Fibroblast of mammary gland (primary cell): ENCODE measurements at places on chromosomes 13 and 19.

DNA sequence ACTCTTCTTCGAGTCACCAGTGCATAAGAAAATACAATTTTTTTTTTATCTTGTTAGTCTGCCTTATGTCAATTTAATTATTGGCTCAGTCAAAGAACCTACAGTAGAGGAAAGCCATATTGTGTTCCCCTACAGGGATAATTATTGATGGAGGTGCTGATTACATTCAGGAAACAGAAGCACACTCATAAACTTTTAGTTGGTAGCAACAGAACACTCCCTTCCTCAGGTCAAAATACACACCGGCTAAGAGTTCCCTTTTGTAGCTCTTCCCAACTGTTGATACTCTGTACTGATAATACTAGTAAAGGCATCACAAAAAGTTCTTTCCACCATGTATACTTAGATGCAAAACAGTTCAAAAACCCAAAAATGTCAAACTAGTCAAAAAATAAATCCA, 18.4 kb downstream of the FOXO1 start:
- DNase-seq = no peak

DNA sequence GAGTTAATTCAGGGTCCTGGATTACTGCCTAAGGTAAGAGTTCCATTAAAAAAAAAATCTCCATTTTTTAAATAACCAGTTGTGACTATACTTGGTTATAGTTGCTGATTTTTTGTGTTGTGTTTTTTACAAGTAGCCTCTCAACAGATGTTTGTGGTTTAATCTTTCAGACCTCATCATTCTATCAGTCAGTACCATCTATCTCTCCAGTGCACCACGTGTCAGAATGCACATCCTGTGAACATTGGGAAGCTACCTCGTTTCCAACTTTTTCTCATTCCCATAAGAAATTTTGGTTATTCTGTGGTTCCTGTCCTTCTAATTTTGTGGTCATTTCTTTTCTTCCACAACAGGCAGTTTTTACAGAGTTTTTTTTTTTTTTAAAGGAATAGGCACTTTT, 39.2 kb downstream of the WDFY2 start:
- DNase-seq = peak; percentile 73

GRCh38 chr13:86974995-86975328, 696.2 kb upstream of the SLITRK5 start:
- DNase-seq = no peak

DNA sequence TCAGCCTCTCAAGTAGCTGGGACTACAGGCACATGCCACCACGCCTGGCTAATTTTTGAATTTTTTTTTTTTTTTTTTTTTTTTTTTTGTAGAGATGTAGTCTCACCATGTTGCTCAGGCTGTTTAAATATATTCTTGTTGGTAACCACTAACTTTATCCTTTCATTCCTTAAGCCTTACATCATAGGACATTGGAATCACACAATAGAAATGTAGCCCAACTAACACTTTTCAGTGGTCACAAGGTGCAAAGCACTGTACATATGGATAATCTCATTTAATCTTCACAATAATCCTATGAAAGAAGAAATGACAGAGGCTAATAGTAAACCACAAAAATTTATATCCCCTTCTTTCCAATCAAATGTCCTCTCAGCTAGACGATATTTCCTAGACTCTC, 417.8 kb upstream of the DACH1 start:
- no peak for DNase-seq

GRCh38 chr13:59879281-59879680, 284.4 kb downstream of the DIAPH3 start:
- DNase-seq = no peak

DNA sequence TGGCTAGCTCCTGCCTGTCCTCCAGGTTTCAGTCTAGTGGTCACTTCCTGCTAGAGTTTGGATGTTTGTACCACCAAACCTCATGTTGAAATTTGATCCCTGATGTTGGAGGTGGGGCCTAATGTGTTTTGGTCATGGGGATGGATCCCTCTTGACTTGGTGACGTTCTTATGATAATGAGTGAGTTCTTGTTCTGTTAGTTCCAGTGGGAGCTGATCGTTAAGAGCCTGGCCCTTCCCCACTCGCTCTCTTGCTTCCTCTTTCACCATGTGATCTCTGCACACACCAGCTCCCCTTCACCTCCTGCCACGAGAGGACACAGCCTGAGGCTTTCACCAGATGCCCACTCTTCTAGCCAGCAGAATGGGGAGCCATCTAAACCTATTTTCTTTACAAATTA, 86.8 kb upstream of the SCEL start:
- DNase-seq = no peak

- DNase-seq = peak; percentile 49
These were observed 1.0 kb upstream of the CRYL1 start for GRCh38 chr13:20526664-20527063.

DNA sequence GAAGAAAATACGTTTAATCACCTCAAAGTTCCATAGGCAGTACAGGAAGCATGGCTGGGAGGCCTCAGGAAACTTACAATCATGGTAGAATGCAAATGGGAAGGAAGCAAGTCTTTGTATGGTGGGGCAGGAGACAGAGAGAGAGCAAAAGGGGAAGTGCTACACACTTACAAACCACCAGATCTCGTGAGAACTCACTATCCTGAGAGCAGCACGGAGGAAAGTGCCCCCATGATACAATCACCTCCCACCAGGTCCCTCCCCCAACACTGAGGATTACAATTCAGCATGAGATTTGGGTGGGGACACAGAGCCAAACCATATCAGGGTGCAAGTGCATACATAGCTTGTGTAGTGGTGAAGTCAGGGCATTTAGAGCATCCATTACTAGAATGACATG, 92.3 kb upstream of the ANKRD10 start:
- no peak for DNase-seq

- DNase-seq = no peak
These were observed 78.8 kb downstream of the SOX1 start for GRCh38 chr13:112145551-112146360.

DNA sequence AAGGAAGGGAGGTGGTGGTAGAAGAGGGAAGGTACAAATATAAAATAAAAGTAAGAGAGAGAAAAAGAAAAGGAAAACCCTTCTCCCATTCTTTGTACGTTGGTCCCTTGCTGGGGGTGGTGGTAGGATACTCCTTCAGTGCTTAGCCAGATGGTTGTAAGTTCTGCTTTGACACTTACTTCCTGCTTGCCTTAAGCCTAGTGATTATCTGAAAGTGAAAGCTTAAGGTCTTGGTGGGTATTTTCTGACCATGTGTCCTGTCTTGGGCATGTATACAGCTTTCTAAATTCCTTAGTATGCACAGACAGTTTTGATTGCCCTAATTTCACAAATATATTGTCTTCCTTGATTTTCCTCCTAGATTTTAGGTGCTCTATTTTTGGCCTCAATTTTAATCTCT, 314.8 kb downstream of the PCDH17 start:
- no peak for DNase-seq
